ENCODE measurements at places on chromosomes 4 and X. TPM values are rescaled to one million over a fixed set of nuclear protein-coding genes. Genes with fewer than 3 reads are reported as not detected.
A peak's percentile ranks its signal among the peaks of the same experiment; 100 is the strongest.

GRCh38 chrX:10173331-10173900 is 16.6 kb downstream of the CLCN4 start:
- DNase-seq: peak; percentile 72

DNA sequence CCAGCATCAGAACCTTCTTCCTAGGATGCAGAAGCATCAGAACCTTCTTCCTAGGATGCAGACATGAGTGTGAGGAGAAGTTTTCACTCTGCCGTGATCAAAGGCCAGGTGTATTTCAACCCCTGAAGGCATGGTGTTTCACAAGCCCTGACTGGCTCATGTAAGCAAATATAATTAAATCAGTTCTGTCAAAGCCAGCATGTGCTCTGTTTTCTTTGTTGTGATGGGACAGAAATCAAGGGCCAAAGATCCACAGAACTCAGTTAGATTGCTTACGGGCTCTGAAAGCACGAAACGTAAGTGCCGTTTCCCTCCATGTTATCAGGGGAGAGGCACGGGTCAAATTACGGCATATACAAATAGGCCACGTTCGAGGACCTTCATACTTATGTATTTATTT is 32.0 kb upstream of the CLDN24 start:
- DNase-seq: no peak

DNA sequence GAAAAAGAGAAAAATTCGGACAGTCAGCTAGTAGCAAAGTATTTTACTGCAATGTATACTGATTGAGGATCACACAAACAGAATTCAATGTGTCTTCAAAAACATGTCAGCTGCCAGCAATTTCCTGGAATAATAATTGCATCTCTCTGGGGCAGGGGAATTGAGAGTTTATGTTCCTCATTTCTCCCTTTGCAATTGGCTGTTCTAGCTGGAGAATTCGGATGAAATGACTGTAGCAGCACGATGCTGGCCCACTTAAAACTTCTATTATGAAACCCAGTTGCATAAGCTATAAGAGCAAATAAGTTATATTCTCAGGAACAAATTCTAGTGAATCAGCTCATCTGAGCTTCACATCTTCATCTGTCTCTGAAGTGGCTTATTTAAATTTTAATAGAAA is 99.9 kb upstream of the CPEB2 start:
- DNase-seq: no peak

GRCh38 chrX:12946838-12947544 is 27.9 kb upstream of the TMSB4X start:
- no peak for DNase-seq

GRCh38 chrX:48468693-48469691 is 1.1 kb downstream of the SLC38A5 start:
- DNase-seq: no peak

- DNase-seq: no peak
Measured at GRCh38 chr4:150934022-150934421, 81.1 kb downstream of the LRBA start.

- no peak for DNase-seq
Measured at GRCh38 chrX:27057883-27058282, 405.3 kb downstream of the PPP4R3C start.

DNA sequence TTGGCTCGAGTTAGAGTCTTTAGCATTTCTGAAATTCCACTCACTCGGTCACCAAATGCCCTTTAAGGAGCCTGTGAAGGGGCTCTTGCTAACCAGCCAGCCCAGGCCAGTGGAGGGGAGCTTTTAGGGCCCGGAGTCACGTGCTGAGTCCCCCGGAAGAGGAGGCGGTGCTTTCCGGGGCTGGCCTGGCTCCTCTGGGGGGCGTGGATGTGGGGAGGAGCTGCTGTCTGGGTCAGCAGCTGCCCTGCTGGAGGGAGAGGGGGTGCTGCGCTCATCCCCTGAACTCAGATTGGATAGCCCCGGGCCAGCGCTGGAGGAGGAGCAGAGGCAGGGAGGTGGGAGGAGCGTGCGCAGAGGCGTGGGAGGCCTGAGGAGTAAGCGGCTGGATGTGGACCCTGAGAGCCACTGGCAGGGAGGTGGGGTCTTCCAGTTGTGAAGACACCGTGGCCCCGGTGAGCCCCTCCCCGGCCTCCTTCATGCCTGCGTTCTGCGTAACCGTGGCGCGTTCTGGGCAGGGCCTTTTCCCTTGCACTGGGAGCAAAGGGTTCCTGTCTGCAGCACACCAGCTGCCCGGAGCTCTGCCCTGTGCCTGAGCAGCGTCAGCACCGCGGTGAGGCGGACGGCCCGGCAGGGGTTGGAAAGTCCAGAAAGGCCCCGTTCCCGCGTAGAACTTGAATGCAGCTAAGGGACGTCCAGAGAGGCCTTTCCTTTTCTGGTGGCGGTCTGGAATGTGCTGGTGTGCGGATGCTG is 19.7 kb downstream of the MAEA start:
- DNase-seq: peak; percentile 93

DNA sequence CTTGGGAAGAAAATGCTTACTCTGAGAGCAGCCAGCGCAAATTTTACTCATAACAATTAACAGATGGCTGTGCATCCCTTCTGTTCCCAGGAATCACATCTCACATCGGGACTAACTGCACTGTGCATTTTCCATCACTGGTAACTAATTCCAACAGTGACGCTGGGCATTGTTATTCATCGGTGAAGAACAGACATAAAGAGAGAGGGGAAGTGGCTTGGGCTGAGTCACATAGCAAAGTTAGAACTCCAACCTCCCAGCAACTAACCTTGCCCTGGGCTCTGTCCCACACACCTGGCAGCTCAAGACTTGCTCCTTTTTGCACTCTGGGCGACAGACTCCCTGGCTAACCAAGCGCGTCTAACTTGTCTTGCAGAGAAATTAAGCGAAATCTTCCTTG is 6.4 kb upstream of the LONRF3 start:
- no peak for DNase-seq

The SLC4A4 gene
- polyA plus RNA-seq: 9.0 TPM

DNA sequence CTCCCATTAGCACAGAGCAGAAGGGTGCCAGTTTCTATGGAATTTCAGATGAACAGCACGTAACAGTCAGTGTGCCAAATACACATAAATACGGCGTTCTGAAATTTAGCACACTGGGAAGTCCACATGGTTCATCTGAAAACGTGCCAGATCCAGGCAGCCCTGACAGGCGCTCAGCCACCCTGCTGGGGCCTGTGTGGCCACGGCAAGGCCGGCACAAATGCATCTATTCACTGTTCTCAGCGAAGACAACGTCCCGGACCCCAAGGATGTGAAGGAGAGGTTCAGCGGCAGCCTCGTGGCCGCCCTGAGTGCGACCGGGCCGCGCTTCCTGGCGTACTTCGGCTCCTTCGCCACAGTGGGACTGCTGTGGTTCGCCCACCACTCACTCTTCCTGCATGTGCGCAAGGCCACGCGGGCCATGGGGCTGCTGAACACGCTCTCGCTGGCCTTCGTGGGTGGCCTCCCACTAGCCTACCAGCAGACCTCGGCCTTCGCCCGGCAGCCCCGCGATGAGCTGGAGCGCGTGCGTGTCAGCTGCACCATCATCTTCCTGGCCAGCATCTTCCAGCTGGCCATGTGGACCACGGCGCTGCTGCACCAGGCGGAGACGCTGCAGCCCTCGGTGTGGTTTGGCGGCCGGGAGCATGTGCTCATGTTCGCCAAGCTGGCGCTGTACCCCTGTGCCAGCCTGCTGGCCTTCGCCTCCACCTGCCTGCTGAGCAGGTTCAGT is 15.6 kb downstream of the DGKQ start:
- DNase-seq: no peak

The MAGEA8 gene
- polyA plus RNA-seq: 0.10 TPM

The EMCN gene
- polyA plus RNA-seq: 29.7 TPM

DNA sequence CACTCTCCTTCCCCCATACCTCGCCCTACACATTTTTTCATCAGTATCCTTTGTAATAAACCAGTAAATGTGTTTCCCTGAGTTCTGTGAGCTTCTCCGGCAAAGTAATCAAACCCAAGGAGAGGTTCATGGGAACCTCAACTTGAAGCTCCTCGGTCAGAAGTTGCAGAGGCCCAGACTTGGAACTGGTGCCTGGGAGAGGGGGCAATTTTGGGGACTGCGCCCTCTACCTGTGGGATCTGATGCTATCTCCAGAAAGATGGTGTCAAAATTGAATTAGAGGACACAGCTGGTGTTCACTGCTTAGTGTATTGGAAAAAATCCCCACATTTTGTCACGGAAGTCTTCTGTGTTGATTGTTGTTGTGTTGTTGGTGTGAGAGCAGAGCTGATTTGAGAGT is 70.6 kb downstream of the ATP11C start:
- DNase-seq: no peak

The GUCY1A1 gene
- polyA plus RNA-seq: 11.5 TPM

The SSX2 gene
- not detected for polyA plus RNA-seq

The GLRB gene
- polyA plus RNA-seq: 6.5 TPM

GRCh38 chrX:150306002-150306401 is 57.1 kb upstream of the MAMLD1 start:
- no peak for DNase-seq

The SHOX gene
- 3.0 TPM for polyA plus RNA-seq

The TCEAL5 gene
- 3.3 TPM for polyA plus RNA-seq

DNA sequence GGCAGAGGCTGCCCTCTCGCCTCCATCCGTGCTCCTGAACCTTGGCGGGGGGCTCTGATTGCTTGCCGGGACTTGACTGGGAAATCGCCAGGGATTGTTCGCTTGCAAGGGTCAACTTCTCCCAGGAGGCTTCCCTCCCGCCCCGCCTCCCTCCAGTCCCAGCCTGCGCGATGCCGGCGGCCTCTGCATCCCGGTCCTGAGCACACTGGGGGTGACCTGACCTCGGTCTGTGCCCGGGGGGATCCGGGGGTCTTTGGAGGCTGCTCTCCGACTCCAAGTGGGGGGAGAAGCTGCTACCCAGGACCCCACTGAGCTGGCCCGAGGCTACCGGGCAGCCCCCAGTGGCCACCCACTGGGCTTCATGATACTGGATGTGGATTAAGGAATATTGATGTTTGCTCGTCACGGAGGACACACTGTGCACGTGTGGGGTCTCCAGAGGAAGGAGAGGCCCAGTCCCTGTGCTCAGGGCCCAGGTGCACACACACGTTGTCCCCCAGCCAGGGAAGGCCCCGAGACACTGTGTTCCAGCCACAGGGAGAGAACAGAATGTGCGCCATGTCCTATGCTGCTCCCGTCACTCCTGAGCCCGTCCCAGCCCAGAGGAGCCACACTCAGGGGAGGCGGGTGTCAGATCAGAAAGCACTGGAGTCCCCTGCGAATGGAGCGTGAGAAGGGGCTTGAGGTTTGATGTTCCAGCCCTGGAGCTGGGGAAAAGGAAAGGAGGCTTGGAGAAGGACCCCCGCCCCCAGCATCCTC is 55.9 kb upstream of the NKX1-1 start:
- no peak for DNase-seq

DNA sequence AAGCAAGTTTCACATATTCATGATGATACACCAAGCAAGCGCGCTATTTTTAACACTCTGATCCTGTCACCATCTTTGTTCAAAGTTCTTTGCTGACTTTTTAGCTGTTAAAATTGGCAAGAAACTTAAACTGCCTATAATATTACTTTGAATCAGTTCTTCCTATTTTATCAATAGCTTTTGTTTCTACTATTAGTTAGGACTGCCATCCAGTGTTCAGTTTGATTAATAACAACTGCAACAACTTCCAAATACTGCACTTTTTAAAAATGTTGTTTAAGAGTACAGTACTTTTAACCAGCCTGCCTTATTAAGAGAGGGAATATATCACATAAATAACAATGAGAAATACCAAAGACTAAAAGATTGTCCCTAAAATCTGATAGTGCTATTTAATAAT is 614.3 kb downstream of the FAM133A start:
- DNase-seq: no peak

- DNase-seq: no peak
Measured at GRCh38 chr4:8571702-8572685, 8.2 kb upstream of the GPR78 start.

The BMP3 gene
- polyA plus RNA-seq: 0.34 TPM

The C4orf51 gene
- not detected for polyA plus RNA-seq

The TFDP3 gene
- not detected for polyA plus RNA-seq

The CLNK gene
- 0.30 TPM for polyA plus RNA-seq

The SRPX2 gene
- 21.0 TPM for polyA plus RNA-seq

DNA sequence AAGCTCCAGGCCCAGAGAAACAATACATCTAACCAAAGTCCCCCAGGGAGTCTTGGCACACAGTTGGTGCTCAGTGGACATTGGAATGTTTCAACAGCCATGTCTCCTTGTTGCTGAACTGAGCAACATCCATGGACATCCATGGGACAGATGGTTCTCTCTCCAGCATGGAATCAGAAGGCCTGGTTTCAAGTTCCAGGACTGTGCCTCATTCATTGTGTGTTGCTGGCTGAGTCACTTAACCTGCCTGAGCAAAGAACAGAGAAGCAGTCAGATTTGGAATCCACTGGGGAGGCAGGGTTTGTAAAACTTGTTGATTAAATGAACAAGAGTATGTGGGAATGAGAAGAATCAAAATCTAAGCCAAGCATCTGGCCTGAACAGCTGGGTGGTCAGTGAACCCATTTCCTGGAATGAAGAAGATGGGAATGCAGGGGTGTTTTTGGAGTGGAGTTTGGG is 147.9 kb downstream of the CHIC2 start:
- no peak for DNase-seq

DNA sequence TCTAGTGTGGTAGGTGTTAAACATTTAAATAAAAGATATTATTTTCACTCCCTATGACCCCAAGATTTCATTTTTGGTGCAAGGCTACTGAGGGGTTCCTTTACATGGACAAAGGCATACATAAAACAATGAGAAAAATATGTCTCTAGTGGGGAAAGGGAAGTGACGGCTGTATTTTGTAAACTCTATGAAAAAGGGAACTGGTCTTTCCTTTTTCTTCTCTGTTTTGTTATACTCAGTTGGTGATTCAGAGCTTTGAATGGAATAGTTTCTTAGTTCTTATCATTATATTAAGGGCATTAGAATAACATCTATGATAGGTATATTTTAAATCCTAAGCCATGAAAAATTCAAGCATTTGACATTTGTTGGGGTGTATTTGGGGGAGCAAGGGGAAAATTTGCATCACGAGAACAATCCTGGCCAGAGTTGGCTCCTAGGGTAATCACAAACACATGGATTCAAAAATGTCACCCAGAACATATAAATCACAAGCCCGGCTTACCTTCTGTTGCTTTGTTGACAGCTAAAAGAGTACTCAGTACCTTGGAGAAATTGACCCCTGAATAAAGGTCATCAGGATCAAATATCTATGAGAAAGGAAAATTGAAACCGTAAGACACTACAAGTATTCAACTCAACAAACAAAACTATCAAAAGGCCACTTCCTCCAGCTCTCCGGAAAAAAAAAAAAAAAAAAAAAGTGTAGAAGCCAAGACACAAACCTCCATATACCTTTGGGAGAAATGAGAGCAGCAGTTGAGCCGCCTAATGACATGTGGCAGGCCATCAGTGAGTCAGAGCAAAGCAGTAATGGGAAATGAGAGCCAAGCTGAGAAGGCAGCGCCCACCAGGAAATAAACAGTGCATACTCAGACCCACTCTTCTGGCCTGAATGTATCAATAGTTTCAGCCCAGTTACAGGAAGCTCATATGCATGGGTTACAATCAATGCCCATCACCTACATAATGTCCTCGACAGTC is 33.4 kb downstream of the ARHGEF6 start:
- no peak for DNase-seq

The MEPE gene
- polyA plus RNA-seq: not detected

DNA sequence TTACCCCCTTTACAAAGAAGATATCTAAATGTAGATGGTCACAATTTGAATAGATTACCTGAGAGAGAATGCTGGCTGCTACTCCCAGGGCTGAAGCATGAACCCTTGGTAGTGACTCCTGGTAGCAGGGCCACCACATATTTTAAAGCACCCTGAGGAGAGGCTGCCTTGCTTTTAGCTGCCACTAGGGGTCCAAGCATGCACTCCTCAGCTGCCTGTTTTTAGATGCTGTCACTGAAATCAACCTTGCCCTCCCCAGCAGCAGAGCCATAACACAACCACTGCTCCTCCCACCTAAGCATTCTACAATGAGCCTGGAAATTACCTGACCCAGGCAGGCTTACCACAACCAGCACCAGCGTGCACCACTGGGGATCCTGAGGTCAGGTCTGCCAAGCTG is 850.9 kb downstream of the FAM133A start:
- no peak for DNase-seq
